ENCODE measurements at places on chromosomes 1 and 21.
A peak's percentile ranks its signal among the peaks of the same experiment; 100 is the strongest.

GRCh38 chr1:241992734-241993133 is 6.2 kb downstream of the MAP1LC3C start:
- DNase-seq: peak; percentile 76

- no peak for DNase-seq
Observed at GRCh38 chr1:60833173-60833572, 249.2 kb upstream of the NFIA start.

DNA sequence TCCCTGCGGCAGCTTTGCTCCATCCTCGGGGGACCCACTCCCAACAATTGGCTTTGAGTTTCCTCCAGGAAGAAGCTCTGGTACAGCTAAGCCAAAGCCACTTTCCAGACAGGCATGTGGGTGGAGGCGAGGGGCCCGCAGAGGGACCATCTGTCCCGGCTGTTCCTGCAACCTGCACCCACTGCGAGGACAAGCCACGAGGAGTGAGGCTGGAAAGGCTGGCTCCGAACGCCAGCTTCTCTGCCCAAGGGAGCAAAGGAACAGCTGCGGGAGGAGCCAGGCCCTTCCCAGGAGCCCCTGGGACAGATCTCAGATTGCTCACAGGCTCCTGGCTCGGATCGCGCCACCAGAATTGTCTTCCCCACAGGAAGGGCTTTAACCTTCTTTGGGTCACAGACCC is 28.3 kb upstream of the PEF1 start:
- DNase-seq: no peak

GRCh38 chr1:84086616-84087015 is 57.5 kb upstream of the PRKACB start:
- DNase-seq: no peak

DNA sequence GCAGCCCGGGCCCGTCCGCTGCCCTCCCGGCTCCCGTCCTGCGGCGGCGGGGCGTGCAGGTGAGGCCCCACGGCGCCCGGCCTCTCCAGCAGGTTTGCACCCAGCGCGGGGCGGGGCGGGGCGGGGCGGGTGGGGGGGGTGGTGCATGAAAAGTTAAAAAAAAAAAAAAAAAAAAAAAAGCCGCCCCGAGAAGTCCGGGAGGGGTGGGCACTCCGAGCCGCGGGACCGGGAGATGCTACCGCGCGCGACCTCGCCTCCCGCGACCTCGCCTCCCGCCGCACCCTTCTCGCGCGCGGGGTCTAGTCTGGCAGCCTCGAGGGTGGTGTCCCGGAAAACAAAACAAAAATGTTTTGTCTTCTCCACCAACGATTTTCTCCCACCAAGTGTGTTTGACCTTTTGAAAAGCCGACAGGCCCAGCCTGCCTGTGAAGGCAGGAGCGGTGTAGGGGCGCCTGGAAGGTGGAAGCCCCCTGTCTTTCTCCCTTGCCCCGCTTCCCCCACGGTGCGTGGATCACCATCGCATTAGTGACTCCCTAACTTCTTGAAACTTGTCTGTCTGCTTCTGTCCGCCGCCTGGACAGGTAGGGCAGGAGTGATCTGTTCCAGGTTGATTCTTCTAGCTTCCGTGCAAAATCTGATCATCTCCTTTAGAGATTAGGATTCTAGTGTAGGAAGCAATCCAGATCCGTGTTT is 569 bp downstream of the RCAN3 start:
- no peak for DNase-seq

- DNase-seq: no peak
Observed at GRCh38 chr1:54001591-54001990, 16.4 kb downstream of the LDLRAD1 start.

DNA sequence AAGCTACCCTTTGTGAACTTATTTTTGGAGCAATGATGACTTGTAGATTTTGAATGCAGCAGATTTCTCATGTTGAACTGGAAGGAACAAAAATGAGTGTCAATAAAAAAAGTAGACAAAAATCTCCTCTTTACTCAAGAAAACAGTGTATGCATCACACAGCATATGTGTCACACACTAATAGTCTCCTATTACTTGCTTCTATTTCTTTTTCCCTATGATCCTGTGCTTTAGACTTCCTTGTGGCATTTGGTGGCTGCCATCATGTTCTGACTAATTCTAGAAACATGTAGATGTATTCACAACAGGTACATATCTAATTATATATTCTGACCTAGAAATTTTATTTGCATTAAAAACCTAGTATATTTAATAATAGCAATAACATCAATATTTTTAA is 14.3 kb downstream of the RC3H1 start:
- no peak for DNase-seq

DNA sequence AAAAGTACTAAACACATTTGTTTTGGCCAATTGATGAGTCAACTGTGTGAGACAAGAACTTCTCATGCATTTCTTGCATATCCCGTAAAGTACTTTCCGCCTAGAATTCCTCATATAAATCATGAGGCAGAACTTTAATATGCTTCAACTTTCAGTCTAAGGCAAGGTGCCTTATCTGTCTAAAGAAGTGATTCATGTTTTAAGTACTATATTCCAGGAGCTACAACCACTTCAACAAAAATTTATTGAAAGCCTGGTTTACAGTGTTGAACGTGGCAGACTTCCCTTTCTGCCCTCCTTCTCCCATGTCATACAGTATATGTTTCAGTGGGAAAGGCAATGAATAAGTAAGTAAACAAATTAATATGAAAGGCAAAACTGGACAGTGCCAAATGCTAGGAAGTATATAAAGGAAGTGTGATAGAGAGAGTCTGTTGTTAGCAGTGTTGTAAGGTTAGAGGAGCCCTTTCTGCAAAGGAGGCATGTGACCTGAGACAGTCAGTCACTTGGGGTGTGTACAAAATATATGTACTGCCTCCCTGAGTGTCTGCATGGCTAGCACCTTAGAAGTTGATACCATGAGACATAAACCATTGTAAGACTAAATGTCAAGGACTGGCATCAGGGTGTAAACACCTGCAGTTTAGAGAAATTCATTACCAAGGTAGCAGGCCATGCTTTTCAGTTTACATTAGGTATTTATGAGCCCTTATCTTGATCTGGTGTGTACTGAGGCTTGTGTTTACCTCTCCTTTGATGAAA is 362.2 kb downstream of the SRGAP2C start:
- peak; percentile 81 for DNase-seq

DNA sequence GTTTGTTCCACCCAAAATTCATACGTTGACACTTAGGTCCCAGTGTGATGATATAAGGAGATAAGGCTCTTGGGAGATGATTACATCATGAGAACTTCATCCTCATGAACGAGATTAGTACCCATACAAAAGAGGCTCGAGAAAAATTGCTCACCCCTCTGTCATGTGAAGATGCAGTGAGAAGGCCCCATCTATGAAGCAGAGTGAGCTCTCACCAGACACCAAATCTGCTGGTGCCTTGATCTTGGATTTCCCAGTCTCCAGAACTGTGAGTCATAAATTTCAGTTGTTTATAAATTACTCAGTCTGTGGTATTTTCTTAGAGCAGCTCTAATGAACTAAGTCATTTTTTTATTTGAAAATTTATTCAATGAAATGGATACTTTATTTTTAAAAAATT is 42.6 kb upstream of the USP25 start:
- DNase-seq: peak; percentile 40

- no peak for DNase-seq
Observed at GRCh38 chr1:227465256-227465655, 98.1 kb upstream of the ZNF678 start.

- DNase-seq: no peak
Observed at GRCh38 chr1:197441999-197442414, 174.0 kb downstream of the CRB1 start.

DNA sequence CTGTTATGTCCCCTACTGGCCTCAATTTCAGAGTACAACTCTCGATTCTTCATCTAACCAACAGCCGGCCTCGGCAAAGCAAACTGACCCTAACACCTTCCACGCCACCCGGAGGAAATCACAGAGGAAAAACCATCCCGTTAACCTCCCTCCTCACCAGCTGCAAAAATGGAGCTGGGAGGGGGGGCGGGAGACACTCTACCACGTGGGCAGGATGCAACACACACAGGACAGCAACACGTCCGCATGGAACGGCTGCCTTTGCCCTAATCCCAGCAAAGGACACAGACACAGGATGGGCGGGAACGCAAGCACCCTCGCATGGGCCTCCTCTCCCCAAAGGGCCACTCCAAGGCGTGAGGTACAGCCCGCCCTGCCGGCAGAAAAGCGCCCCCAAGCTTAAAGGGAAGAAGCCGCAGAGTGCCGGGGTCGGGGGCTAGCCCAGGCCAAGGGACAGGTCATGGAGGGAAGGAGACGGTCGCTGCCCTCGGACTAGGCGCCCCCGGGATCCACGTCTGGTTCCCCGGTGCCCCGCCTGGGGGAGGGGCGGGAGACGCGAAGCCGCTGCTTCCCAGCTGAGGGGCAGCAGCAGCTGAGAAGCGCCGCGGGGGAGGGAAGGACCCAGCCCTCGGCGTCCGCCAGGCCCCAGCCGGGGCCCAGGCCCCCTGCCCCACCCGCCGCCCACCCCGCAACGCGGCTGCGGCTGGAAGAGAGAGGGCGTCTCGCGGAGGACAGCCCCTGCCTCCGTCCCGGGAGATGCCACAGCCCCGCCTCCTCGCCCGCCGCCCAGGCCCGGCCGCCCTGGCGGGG is 590 bp downstream of the FOXJ3 start:
- peak; percentile 43 for DNase-seq

DNA sequence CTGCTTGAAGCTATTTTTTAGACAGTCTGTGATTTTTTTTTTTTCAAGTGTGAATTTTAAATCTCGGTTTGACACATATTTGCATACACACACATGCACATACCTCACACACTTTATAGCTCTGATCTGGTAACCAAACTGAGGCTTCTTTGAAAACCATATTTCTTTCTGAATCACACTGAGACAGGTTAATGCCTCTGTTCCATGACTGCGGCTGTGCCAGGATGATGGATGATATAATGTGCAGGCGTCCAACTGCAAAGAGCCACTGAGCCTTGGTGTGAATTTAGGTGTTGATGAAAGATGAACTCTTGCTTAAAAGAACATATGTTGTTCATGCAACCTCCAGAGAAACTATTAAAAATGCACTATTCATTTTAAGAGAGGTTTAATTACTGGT is 504.0 kb upstream of the OLFM3 start:
- no peak for DNase-seq

DNA sequence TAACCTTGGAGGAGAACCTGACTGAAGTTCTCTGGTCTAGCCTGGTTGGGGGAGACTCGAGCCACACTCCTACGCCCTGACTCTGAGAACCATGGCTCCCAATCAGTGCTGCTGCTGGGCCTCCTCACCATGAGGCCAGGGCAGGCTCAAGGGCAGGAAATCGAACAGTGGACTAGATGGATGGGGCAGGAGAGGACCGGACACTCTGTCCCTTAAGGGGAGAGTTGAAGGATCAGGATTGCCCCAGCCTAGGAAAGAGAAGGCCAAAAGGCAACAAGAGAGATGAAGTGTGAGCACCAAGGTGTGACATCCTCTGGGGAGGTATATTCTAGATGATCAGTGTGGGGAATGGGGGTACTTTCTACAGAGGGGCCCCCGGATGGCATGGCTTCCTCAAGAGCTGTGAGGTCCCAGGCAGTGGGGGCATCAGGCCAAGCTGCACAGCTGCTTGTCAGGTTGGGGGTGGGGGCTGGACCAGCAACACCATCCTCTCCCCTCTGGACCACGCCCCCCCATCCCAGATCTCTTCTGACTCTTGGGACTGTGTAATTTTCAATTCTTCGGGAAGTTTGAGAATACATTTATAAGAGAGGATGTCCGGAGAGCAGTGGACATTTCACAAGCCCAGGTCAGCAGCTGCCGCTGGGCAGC is 34.0 kb downstream of the MX1 start:
- no peak for DNase-seq

All from A172 (cell line).